ENCODE measurements at places on chromosomes 6 and 20.
A peak's percentile ranks its signal among the peaks of the same experiment; 100 is the strongest.

DNA sequence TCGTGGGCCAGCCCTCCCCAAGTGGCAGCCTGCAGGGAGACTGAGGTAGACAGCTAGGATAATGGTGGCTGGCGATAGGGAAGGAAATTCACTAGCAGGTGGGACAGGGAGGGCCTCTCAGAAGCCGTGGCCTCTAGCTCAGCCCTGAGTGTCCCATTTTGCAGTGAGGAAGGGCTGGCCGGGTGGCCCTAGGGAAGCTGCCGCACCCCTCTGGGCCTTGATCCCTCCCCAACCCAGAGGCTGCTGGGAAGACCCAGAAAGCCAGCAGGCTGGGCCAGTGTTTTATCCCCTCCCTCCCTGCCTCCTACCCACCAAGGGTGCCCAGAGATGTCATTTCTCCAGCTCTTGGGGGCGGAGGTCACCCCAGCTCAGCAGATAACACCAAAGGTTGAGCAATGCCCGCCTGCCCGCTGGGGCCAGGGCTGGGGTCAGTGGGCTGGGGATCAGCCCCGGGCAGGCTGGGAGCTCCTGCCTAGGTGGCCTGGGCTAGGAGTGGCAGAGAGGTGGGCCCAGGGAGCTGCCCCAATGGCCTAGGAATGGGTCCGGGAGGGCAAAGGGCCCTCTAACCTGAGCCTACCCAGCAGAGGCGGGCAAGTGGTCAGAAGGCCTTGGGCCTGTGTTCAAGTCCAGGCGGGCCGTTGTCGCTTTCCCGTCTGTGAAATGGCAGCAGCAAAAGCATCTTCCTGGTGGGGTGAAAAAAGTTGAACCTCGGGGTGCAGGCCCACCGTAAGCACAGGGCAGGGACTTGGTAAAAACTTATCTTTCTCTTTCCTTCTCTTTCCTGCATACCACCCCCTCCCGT, 1.6 kb upstream of the CEBPB start:
- DNase-seq = no peak

DNA sequence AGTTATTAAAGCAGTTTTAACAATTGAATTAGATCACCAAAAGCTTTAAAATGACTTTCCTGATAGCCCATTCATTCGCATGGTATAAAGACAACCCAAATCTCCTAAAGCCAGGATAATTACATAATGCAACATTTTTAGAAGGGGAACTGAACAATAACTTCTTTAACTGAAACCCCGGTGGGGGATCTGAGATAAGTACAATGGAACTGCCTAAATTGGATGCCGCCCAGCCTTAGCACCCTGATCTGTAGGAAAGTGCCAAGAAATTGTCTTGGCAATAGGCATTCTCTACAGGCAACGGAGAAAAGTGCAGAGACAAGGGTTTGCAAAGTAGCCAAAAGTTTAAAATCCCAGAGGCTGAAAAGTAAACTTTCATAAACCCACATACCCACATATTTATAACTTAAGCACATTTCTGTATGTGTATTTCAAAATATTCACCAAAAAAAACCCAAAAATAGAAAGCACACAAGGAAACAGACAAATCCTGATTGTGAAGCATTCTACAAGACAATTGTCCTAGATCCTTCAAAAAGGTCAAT, 98.8 kb upstream of the BEND6 start:
- no peak for DNase-seq

DNA sequence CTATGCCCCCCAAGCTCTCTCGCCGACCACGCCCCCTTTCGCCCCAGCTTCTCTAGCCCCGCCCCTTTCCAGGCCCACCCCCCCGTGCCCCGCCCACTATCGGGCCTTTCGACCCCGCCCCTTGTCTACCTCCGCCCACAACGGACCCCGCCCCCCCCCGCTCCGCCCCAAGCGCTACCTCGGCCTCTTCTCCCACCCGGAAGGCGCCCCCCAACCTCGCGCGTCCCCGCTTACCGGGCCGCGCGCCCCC, 200 bp downstream of the ZBTB22 start:
- DNase-seq = no peak

- DNase-seq = no peak
These were observed 26.0 kb upstream of the CDK19 start for GRCh38 chr6:110841266-110841665.

DNA sequence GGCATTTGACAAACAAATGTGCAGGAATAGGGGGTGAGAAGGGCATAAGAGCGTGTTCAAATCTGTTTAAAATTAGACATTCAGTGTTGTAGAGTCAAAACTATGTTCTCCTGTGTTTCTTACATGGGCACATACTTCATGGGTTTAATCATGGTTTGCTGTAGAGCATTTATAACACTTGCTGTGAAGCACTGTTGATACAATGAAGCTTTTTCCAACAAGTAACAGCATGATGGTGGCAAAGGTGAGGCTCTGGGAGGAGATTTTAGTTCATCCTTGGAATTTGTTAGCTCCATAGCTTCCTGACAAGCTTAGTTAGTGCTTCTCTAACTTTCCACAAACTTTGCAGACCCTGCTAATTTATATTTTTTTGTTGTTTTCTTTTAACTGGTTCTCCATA, 900.7 kb downstream of the TFAP2A start:
- no peak for DNase-seq

- DNase-seq = no peak
These were observed 97.3 kb downstream of the ADGRB3 start for GRCh38 chr6:68732423-68732822.

- DNase-seq = no peak
These were observed 114.4 kb downstream of the CEBPB start for GRCh38 chr20:50304923-50305635.

DNA sequence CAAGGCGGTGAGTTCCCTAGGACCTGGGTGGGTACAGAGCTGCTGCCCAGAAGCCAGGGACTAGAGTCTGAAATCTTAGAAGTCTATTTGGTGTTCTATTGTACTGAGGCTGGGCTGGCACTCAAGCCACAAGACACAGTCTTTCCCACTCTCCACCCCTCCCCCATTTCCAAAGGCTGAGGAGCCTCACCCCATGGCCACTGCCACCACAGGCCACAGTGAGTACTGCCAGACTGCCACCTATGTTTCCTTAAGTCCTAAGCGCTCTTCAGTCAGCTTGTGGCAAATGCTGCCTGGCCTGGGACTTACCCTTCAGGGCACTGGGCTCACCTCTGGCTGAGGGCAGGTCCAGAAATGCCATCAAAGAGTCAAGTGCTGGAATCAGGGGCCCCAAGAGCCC, 469.3 kb downstream of the HAO1 start:
- peak; percentile 65 for DNase-seq

GRCh38 chr6:125009578-125009977, 47.3 kb downstream of the RNF217 start:
- no peak for DNase-seq

GRCh38 chr20:37351689-37352607, 6.0 kb downstream of the SRC start:
- DNase-seq = no peak

GRCh38 chr6:2891768-2892170, 11.3 kb downstream of the SERPINB9 start:
- no peak for DNase-seq

GRCh38 chr6:7542065-7542873, 798 bp downstream of the DSP start:
- DNase-seq = peak; percentile 70

DNA sequence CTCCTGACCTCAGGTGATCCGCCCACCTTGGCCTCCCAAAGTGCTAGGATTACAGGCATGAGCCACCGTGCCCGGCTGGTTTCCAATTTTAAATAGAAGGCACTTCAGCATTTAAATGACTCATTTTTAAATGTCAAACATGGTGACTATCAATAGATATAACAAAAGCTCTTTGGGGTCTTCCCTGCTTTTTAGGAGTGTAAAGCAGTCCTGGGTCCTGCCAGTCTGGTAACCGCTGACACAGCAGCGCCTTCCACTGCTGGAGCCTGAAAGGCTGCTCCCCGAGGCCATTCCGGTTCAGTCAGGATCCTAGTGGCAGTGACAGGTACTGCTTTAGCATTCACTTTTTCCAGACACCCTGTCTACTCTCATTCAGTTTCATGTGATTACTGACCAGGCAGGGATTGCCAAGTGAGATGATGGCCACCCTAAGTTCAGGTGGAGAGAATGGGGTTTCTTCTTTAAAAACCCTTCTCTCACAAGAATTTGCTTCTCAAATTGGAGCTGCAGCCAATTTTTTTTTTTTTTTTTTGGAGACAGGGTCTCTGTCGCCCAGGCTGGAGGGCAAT, 5.1 kb downstream of the DIDO1 start:
- DNase-seq = peak; percentile 92

DNA sequence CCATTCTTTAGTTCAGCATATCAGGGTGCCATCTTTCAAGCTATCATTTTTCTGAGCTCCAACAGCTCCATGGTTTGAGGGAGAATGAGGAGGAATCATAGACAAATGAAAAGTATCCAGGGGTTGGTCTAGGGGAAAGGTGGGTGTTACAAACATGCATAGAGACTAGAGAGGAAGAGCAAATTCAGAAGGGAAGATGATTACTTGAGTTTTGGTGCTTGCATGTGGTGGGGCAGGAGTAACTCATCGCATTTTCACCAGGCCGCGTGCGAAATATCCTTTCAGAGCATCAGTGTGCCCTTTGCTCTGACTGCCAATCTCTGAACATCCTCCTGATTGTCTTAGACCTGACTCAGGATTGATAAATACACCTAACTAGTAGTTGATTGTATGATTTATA, 7.7 kb upstream of the BICRAL start:
- DNase-seq = no peak

GRCh38 chr6:3383525-3383924, 73.3 kb downstream of the SLC22A23 start:
- DNase-seq = no peak

GRCh38 chr6:85674604-85675003, 31.9 kb upstream of the SYNCRIP start:
- no peak for DNase-seq

GRCh38 chr6:148635070-148635743, 111.6 kb upstream of the UST start:
- DNase-seq = no peak

GRCh38 chr20:36717657-36718056, 28.2 kb downstream of the NDRG3 start:
- DNase-seq = peak; percentile 58
